Hippocampal formation (tissue), 2 donors: ENCODE measurements at places on chromosomes 16 and 17.
A peak's percentile ranks its signal among the peaks of the same experiment; 100 is the strongest.

DNA sequence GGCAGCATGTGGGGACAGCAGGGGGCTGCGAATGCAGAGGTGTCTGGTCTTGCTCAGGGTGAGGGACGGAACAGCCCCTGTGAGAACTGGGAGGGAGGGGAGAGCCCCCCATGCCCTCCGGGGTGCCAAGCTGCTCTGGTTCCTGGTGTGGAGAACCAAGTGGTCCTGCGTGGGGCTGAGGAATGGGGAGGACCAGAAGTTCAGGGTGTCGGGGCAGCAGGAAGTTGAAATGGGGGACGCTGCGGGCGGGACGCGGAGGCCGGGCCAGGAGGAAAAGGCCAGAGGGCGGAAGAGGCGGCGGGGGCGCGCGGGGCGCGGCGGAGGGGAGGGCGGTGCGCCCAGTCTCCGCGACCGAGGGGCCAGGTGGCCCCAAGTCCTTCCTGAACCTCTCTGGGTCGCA is 3.6 kb downstream of the ALDH3A1 start:
- no peak for DNase-seq

GRCh38 chr16:16083421-16084156 is 134.2 kb downstream of the ABCC1 start:
- DNase-seq: no peak

DNA sequence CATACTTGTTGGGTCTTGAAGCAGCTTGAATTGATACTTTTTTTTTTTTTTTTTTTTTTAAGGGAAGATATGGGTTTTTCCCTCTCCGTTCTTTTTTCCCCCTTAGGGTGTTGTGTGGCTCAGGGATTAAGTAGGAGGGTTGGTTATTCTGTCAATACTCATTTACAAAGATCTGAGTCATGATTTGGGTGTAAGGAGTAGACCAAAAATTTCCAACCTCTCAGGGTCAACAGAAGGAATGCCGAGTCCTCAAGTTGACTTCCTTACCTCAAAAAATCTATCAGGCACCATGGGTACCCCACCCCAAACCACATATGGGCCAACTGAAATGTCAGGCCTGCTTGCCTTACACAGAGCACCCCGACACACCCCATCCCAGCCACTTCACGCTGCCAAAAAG is 230.5 kb downstream of the CCDC182 start:
- no peak for DNase-seq

DNA sequence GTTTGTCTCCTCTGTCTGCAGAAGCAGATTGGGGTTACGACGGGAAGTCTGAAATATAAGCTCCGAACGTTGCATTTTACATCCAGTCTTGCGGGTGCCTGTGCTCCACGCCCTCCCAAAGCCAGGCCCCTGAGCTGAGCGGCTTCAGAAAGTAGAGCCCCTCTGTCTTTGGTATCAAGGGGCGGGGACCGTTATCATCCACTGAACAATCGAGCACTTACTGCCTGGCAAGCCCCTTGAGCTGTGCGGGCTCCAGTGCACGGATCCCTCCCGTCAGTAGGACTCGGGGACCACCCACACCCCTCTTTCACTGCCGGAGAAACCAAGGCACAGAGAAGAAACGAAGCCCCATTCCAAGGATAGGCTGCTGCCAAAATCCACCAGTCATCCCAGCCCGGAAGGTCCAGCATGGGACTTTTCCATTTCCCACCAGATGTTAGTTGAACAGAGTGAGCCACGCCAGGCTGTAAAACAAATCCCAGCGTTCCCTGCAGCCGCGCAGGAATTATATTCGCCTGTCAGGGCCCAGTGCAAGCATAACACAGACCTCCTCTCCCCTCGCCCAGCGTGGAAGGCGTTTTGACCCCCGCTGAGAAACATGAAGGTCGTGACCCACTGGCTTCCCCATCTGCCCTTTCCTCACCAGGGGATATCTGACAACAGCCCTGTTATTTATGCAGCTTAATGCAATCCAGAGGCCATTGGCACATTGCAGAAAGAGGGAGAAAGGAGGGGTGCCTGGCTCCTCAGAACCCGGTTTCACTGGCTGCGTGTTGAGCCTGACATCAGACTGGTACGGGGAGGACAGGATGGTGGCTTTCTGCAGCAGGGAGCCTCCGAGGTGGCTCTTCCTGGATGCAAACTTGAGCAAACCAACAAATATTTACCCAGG is 212.2 kb upstream of the FOXF1 start:
- no peak for DNase-seq

DNA sequence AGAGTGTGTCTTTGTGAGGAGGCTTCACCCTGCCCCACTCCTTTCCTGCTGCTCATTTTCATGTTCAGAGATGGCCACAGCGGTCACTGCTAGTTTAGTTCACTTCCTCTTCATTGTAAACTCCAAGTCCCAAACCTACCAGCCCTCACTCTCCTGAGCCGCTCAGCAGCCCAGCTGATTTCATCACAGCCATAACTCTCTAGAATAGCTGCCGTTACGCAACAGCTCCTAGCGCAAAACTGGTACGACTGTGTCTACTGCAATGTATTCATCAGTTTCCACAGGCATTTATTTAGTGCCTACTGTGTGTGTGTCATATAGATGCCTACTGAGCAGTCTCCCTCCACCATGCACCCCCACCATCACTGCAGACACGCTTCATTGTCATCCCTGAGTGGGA is 233.5 kb upstream of the RPL38 start:
- DNase-seq: peak; percentile 18

- no peak for DNase-seq
These were observed 293.3 kb downstream of the CEP112 start for GRCh38 chr17:65898651-65899050.

GRCh38 chr16:51326131-51326856 is 175.2 kb upstream of the SALL1 start:
- DNase-seq: no peak

DNA sequence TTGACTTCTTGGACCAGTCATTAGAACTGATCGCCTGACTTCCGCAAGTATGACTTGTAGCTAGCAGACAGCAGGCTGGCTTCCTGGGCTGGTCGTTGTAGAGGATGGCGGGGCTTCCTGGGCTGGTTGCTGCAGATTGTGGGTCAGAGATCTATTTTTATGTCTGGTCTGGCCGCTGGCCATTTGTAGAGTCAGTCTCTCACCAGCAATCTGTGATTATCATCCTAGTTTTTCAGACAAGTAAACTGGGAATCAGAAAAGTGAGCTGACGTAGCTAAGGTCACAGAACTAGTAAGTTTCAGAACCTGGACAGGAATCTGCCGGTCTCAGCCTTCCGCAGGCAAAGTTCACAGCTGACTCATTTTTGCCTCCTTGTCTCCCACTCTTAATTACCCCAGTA is 19.1 kb downstream of the GPR142 start:
- peak; percentile 16 for DNase-seq

- DNase-seq: no peak
These were observed 14.1 kb downstream of the RMI2 start for GRCh38 chr16:11359370-11359769.

DNA sequence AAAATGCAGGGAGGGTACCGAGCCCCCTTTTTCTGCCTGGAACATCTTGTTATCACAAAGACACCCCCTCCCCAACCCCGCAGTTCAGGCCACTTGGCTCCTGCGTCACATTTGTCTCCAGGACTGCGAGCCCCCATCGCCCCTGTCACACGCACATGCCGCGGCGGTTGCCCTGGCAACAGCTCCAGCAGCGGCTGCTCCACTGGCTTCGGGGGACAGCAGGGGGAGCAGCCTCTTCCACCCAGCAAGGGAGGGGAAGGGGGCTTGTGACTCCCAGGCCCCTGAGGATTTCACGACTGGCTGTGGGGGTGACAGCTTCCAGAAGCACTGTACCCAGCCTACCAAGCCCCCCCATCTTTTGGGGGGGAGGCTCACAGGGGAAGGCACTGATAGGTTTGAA is 2.6 kb downstream of the BAIAP3 start:
- DNase-seq: no peak

GRCh38 chr17:74512036-74512435 is 19.2 kb downstream of the CD300LB start:
- DNase-seq: no peak

- peak; percentile 56 for DNase-seq
These were observed 10.7 kb downstream of the SGSM2 start for GRCh38 chr17:2347805-2348685.

DNA sequence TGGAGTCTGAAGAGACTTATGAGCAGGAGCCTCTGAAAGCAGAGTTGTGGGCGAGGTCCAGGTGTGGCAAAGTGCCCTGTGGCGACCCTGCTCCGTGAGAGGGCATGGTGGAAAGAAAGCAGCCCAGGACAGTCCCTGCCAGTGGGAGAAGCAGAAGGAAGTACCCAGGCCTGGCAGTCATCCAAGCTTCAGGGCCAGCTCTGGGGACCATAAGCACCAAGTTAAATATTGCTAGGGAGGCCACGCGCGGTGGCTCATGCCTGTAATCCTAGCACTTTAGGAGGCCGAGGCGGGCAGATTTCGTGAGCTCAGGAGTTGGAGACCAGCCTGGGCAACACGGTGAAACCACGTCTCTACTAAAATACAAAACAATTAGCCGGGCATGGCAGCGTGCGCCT is 4.9 kb upstream of the ASGR1 start:
- DNase-seq: no peak

DNA sequence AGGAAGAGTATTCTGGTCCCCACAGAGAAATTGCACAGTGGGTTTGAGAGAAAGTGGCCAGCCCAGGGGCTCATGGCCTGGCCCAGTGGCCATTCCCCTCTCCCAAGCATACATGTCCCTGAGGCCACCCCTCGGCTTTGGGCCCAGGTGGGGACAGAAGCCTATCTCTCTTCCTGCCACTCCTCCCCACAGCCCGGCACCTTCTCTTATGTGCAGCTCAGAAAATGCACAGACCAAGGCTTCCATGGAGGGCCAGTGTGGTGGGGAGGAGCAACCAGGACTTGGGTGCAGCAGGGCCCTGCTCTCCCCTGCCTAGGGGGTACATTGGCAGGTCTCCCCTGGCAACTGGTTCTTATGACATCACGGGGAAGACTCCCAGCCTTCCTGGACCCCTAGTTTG is at the start of gene C16orf90:
Gene C16orf90, minus strand, starts transcription at position 314 of the 400 bp plus-strand sequence. Its CDS starts 68 bp downstream, at position 246.
- no peak for DNase-seq

DNA sequence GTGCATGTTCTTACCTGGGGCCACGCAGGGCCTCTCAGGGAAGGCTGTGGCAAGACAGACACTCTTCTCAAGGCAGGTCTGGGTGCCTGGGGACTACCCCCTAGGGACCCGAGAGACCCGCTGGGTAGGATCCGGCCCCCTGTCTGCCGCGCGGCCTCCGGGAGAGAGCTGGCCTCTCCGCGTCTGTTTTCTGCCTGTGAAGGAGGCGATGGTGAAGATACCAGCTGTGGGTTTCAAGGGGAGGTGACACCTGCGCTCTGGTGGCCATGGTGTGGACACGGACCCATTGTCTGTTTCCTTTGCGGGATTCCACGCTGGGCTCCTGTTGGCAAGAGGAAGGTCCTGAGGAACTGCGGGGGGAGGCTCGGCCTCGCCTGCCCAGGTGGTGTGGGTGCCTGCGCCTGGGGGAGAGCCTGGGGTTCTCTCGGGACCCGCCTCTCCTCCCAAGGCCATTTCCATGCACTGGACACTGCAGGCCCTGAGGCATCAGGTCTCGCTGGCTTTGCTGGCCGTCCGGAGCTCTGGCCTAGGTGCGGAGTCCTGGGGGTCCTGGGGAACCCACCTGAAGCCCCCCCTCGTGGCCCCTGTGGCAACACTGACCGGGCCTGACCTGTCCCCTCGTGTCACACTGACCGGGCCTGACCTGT is 12.2 kb upstream of the METRNL start:
- DNase-seq: no peak

- DNase-seq: no peak
These were observed 130.3 kb upstream of the RBBP6 start for GRCh38 chr16:24409045-24409444.

- peak; percentile 16 for DNase-seq
These were observed 2.3 kb downstream of the SLFN5 start for GRCh38 chr17:35245196-35245486.

DNA sequence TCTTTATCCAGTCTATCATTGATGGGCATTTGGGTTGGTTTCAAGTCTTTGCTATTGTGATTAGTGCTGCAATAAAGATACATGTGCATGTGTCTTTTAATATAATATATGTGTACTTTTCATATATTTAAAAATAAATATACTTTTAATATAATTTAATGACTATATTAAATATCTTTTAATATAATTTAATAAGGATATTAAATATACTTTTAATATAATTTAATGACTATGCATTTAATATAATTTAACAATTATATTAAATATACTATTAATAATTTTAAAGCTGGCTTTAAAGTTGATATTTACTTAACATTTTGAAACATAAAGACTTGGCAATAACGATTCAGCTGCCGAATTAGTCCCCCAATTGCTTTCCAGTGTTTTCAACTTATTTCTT is 1.2 kb downstream of the CCL23 start:
- DNase-seq: no peak

DNA sequence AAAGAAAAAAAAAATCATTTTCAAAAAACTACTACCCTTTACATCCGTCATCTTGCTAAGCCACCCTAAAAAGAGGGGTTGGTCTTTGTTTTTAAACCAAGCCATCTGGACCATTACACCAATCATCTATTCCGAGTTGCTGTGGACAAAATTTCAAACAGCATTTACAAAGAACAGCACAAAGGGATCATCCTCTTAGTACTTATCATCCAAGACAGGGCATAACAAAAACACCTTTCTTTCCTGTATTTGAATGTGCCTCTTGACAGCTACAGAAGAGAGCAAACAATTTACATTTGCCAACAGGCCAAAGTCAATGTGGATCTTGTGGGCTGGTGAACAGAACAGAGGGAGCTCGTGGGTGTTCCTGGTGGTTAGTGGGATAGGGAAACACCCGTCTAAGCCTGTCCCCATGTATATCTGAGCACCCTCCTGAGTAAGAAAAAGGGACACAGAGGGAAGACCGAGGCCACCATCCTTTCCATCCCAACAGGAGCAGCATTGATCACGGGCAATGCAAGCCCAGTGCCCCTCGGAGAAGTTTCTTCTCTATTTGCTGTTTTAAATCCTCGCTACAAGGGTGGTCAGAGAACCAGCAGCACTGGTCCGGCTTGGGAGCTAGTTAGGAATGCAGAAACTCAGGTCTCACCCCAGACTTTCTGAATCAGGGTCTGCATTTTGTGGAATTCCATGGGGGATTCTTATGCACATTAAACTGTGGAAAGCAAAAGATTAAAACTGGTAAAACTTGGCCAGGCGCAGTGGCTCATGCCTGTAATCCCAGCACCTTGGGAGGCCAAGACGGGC is 1.9 kb downstream of the SLC39A11 start:
- no peak for DNase-seq

DNA sequence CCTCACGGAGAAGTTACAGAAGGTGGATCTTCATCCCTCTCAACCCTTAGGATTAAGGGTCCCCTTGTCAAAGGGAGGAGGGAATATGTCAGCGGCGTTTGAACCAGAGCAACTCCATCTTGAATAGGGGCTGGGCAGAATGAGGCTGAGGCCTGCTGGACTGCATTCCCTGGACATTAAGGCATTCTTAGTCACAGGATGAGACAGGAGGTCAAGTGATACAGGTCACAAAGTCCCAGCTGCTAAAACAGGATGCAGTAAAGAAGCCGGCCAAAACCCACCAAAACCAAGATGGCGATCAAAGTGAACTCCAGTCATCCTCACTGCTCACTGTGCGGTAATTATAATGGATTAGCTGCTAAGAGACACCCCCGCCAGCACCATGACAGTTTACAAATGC is 36.7 kb downstream of the RBFOX3 start:
- no peak for DNase-seq
